ENCODE measurements at places on chromosomes 4 and X.

- DNase-seq, result no peak
Observed at GRCh38 chr4:174012886-174013259, 270.6 kb downstream of the FBXO8 start.

- DNase-seq, result no peak
Observed at GRCh38 chr4:78667325-78667724, 108.8 kb upstream of the BMP2K start.

DNA sequence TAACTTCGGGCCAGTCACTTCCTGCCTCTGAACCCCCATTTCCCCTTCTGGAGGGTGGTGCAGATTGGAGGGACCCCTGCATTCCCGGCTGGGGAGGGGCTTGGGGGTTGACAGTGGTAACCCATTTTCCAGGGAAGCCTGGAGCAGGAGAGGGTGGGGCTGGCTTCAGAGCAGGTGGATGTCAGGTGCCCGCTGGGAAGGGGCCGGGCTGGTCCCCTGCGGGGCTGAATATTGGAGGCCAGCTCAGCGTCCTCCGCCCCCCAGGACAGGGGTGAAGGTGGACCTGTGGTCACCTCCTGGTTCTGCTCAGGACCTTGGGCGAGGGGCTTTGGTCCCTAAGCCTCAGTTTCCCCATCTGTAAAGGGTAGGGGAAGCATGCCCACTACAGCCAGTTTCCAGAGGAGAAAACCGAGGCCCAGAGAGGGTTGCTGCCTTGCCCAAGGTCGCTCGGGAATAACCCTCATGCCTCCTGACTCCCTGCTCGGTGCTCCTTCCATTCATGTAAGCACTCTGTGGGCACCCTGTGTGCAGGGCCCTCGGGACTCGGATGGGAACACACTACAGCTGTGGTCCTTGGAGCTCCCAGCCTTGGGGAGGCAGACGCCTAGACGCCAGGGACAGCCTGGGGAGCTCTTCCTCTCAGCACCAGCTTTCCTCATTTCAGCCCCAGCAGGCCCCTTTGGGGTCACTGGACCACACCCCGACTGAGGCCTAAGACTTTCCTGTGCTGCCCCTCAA, 683 bp downstream of the MAN2B2 start:
- DNase-seq, result no peak

GRCh38 chr4:138090918-138091676, 151.1 kb downstream of the SLC7A11 start:
- DNase-seq, result no peak

DNA sequence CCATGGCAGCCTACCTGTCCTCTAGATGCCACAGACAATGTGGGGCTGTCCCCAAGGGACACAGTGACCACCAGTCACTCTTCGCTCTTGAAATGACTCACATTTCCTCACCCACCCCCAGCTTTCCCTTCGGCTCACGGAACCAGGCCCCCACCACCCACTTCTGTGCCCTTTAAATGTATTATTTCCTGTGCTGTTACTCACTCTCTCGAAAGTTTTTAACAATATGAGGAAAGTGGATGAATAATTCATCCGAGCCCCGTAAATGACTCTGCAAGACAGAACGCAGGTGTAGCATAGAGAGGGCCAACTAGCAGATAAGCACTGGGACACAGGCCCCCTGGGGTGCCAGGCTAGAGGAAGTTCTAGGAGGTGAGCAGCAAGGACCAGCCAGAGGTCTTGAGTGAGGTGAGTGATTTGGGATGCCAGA, 179.5 kb upstream of the TBL1X start:
- no peak for DNase-seq

- no peak for DNase-seq
Observed at GRCh38 chrX:2774776-2775175, 22.9 kb downstream of the XG start.

GRCh38 chr4:83293305-83294046, 8.9 kb upstream of the COQ2 start:
- DNase-seq, result no peak

- no peak for DNase-seq
Observed at GRCh38 chr4:58809366-58809765, 1699.2 kb upstream of the IGFBP7 start.

DNA sequence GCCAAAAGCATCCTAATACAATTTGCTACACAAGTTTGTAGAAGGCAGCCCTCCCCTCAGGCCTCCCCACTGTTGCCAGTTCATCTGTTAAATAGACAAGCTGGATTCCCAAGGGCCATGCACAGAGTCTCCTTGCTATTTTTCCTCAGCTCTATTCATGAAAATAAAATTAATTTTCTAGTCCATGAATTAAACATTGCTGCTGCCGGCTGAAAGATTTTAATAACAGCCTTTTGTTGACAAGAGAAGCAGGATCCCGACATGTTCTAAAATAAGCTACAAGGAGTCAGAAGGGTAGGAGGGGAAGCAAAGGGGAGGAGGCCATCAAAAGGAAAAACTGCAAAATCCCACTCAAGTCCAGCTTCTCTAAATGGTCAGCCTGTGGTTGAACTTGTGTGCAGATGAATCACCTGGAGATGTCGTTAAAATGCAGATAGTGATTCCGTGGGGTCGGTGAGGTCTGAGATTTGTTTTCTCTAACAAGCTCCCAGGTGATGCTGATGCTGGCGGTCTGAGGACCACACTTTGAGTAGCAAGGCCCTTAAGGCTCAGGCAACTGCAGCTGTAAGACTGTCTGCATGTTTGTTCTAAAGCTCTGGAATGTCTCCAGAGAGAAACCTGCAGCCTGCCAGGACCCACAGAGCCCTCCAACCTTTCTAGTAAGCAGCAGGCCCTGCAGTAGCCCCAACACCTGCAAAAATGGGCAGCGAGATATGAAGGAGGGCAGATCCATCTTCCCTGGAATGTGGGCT, 9.4 kb downstream of the SCD5 start:
- DNase-seq, result no peak

Measured in NCI-H2227 treated with DMSO at 0.1 percent for 48 hours (cell line).